ENCODE measurements at places on chromosomes 6 and 20.

DNA sequence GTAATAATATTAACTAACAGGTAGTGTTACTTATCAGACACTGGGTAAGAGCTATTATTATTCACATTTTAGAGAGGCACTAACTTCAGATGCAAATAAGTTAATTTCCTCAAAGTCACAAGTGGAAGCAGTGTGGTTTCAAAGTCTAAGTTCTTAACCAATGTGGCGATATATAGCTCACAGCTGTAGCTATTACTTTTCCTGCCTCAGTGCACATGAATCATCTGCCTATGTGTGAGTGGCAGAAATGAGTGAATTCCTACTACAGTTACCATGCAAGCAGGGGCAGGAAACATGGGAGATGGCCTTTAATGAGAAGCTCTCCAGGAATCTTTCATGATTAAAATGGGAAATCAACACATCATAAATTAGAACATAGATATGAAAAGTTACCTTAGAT lies 126.2 kb upstream of the EYA4 start:
- DNase-seq: no peak

DNA sequence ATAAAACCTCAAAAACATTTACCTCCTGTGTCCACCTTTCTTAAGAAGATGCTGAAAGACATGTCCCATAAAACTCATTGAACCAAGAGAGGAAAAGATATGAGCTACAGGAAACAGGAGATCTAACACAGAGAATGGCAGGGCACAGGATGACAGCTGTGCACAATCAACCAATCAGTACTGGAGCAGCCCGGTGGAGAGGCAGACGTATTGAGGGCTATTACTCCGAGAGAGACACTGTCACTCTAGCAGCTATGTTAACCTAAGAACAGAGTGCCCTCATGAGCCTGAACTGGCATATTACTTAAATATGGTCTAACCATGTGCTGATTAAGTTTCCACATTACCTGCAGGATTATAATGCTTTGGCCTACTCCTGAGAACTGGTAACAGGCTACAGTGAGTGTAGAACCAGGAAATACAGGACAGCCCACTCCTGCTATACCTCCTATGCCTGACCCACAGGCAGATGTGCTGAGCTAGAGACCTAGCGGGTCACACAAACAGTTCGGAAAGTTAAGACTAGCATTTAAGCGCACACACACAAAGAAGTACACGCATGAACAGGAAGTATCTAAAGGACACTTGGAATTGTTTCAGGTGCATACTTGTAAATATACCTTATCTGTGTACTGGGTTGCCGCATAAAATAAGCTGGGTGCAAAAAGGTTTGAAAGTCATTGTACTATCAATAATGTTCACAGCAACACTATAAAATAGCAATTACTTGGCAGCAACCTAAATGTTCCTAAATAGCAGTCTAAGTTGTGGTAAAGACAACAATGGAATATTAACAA lies 199.3 kb upstream of the SHLD1 start:
- DNase-seq: no peak

DNA sequence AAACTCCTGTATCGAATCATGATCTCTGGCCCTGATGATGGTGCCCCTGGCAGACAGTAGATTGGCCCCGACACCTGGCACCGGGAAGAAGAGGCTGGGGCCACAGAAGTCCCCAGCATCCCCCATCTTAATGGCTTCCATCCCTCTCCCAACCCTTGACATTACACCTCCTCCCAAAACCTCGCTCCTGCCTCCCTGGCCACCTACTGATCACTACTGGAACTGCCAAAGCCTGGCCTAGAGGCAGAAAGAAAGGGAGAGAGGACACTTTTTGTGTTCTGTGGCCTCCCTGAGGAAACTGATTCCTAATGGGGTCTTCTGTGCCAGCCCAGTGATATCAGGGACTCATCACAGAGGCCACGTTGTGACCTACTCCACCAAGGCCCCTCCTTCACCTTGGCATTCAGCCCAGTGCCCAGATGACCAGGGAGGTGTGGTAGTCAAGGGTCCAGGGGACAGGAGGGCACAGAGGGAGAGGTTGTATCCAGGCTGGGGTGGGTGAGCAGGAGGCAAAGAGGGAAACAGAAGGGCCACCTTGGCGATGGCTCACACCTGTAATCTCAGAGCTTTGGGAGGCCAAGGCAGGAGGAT lies 6.1 kb downstream of the C20orf173 start:
- no peak for DNase-seq

DNA sequence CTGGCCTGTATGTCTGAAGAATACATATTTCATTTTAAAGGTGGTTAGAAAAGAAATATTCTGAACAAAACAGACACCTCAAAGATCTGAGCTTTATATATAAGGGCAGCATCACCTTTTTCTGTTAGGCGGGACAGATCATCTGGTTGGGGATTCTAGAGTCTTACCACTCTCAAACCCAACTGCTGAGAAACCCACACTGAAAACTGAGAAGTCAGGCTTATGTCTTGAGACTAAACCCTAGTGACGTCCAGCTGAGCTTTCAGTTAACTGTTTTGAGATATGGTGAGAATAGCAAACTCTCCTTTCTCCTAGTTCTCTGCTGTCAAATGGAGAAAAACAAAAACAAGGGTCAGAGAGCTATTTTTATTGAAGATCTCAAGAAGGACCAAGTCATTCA lies 63.7 kb upstream of the CCN6 start:
- DNase-seq: no peak

DNA sequence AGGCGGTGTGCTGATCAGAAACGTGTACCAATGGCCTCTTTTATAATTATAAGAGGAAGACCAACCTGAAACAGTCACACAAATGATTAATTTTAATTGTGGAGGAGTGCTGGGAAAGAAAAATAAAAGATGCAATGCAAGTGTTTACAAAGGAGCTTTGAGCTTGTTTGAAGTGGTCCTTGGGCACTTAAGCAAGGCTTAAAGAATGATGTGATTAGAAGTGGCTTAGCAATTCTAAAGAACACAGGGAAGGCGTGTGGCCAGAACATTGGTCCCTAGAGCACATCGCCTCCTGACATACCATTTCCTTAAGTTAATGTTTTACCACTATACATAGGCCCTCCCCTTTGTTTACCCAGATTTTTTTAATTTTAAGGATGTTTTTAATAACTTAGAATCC lies 26.1 kb downstream of the PTPN1 start:
- no peak for DNase-seq

- no peak for DNase-seq
Observed at GRCh38 chr20:3068986-3069900, 2.2 kb upstream of the OXT start.

- DNase-seq: no peak
Observed at GRCh38 chr20:8155812-8156211, 23.7 kb downstream of the PLCB1 start.

All from heart right ventricle (tissue), 16 donors.